ENCODE measurements at places on chromosomes 13 and 19.

- no peak for DNase-seq
Observed at GRCh38 chr13:88544836-88545235, 873.7 kb downstream of the SLITRK5 start.

GRCh38 chr19:35228177-35228930 lies at the start of gene FAM187B:
TSS of gene FAM187B (minus strand) at chr19:35228739. CDS start at chr19:35228680, 59 bp downstream.
- no peak for DNase-seq

- DNase-seq: no peak
Observed at GRCh38 chr13:103515410-103515809, 449.2 kb upstream of the SLC10A2 start.

- DNase-seq: no peak
Observed at GRCh38 chr13:51879133-51879532, 17.4 kb downstream of the CCDC70 start.

- DNase-seq: no peak
Observed at GRCh38 chr19:410243-410781, 1.4 kb upstream of the C2CD4C start.

DNA sequence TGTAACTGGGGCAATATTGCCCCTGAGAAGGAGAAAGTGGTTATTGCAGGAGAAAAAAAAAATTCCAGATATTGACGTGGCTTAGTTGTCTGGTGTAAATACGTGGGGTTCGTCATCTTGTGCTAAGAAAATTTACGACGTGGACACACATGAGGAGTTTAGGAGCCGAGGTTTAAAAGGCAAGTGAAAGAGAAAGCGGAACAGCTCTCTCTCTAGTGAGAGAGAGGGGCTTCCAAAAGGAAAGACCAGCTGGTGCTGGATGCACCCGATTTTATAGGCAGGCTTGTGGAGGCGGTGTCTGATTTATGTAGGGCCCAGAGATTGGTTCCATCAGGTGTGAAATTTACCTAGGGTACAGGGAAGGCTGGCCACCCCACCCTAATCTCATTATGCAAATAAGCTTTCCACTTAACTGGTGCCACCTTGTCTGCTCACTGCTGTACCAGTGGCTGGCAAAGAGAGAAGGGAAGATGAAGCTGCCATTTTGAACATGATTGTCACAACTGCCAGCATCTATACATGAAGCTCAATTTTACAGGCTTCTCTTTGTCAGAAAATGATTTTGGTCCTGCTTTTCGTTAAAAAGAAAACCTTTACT lies 845.1 kb downstream of the DACH1 start:
- DNase-seq: no peak

GRCh38 chr13:72953391-72953965 lies 105.3 kb upstream of the KLF5 start:
- no peak for DNase-seq

DNA sequence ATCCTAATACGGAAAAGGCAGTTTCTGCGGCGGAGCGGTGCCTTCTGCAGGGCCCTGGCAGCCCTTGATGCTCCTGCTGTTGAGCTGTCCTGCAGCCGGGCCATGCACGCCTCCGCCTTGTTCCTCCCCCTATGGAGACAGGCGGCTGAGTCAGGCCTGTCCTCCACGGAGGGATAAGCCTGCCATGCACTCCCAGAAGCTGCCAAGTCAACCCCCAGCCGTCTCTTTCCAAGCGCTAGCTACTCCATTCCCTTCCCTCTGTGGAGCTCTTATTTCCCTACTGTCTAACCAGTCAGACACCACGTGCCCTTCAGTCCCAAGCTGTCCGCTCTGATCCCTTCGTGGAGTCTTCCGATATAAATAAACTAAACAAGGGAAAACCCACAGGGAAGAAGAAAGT lies 197.0 kb downstream of the COL4A1 start:
- DNase-seq: peak; percentile 94

DNA sequence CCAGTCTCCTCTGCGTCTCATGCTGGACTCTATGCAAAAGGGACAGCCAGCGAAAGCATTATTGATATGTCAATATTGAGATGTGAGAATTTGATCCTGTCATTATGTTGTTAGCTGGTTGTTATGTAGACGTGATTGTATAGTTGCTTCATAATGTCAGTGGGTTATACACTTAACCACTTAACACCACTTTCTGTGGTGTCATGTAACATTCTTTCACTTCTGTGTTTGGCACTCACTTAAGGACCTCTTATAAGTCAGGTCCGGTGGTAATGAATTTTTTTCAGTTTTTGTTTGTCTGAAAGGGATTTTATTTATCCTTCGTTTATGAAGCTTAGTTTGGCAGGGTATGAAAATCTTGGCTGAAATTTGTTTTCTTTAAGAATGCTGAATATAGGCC lies 7.1 kb upstream of the SIGLEC7 start:
- no peak for DNase-seq

- no peak for DNase-seq
Observed at GRCh38 chr19:42113641-42114348, 18.5 kb downstream of the POU2F2 start.

DNA sequence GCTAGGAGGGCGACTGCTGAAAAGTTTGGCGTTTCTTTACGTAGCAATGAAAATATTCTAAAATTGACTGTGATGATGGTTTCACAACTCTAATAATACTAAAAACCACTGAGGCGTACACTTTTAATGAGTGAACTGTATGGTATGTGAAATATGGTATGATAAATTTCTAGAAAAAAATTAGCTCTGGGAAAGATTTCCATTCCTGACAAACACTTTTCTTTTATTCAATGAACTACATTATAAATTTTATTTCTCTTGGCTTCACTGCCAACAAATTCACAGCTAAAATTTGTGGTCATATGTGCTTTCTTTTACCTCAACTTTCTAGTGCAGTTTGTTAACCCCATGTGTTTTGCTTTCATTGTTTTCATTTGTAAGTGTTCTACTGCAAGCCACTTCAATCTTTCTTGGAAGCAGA lies 11.1 kb downstream of the ZC3H13 start:
- no peak for DNase-seq

GRCh38 chr19:10774893-10775292 lies 57.0 kb downstream of the DNM2 start:
- no peak for DNase-seq

- DNase-seq: no peak
Observed at GRCh38 chr19:43468354-43469159, 3.1 kb upstream of the LYPD3 start.

GRCh38 chr19:37973666-37974065 lies 66.7 kb downstream of the SIPA1L3 start:
- DNase-seq: no peak

DNA sequence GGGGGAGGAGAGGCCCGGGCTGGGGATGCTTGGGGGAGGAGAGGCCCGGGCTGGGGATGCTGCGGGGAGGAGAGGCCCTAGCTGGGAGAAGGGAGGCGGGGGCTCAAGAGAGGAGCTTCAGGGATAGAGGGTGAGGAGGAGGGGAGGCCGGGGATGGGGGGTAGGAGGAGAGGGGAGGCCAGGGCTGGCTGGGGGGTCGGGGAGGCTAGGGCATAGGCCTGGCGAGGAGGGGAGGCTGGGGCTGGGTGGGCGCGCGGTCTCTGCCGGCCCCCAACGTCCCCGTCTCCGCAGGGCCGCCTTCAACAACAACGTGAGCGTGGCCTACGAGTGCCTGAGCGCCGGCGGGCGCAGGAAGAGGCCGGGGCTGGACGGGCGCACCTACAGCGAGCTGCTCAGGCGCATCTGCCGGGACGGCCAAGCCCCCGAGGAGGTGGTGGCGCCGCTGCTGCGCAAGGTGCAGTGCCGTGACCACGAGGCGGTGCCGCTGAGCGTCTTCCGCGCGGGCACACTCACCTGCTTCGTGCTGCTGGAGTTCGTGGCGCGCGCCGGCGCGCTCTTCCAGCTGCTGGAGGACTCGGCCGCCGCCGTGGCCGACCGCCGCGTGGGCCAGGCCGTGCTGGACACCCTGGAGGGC lies 11.4 kb downstream of the TPGS1 start:
- no peak for DNase-seq

GRCh38 chr19:660793-661426 lies 2.1 kb downstream of the RNF126 start:
- peak; percentile 26 for DNase-seq

- DNase-seq: no peak
Observed at GRCh38 chr13:112059457-112060281, 7.3 kb upstream of the SOX1 start.

GRCh38 chr19:383922-384798 lies 24.8 kb downstream of the C2CD4C start:
- DNase-seq: peak; percentile 72

DNA sequence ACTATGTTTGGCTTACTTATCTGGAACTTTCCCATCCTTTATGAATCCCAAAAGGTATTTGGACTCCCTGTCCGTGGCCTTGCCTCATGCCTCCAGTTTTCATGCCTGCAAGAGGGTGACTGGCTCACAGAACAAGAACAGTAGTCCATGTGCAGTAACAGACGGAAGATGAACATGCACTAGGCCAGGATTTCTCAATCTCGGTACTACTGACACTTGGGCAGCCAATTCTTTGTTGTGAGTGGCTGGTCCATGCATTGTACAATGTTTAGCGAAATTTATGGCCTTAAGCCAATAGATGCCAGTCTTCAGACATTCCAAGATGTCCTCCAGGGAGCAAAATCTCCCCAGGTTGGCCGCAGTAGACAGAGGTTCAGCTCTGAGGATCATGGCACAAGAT lies 61.9 kb downstream of the DOCK9 start:
- no peak for DNase-seq

GRCh38 chr19:18191640-18192062 lies 1.4 kb upstream of the MPV17L2 start:
- DNase-seq: no peak

GRCh38 chr19:7863157-7863970 lies 10.8 kb downstream of the PRR36 start:
- DNase-seq: no peak

GRCh38 chr13:105948143-105948542 lies 587.3 kb downstream of the EFNB2 start:
- no peak for DNase-seq

- no peak for DNase-seq
Observed at GRCh38 chr13:31890946-31891345, 140.6 kb upstream of the FRY start.

DNA sequence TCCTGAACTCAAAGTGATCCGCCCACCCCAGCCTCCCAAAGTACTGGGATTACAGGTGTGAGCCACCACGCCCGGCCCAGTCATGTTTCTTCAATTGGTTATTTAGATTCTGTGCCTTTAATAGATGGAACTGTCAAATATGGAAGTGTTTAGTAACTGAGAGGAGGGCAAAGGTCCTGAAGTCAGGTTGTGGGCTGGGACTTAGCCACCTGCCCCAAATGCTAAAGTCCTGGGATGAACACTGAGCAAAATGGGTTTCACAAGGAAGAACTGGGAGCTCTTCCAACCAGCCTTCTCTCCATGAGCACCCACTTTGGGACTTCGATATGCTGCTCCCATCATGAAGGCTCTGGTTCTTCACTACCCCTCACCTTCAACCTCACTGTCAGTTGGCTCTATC lies 21.7 kb downstream of the AKAP8 start:
- DNase-seq: no peak

DNA sequence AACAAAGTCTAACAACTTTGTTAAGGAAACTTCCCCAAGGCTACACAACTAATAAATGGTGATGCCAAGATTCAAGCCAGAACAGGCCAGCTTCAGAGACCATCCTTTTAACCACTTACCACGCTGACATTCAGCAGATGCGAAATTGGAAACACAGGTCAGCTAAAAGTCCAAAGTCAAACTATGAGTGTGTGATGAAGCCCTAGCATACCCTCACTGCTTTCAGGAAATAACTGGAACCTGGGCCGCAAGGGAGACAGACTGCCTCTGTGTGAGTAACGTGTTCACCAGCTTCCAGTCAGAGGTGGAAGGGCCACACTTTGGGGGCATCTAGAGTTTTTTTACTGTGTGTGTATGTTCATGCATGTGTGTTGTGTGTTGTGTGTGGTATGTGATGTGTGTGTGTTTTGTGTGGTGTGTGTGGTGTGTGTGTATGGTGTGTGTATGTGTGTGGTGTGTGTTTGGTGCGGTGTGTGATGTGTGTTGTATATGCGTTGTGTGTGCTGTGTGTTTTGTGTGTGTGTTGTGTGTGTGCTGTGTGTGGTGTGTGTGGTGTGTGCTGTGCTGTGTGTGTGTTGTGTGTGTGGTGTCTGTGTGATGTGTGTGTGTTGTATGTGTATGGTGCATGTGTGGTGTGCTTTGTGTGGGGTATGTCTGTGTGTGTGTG lies 12.5 kb upstream of the PDX1 start:
- no peak for DNase-seq

DNA sequence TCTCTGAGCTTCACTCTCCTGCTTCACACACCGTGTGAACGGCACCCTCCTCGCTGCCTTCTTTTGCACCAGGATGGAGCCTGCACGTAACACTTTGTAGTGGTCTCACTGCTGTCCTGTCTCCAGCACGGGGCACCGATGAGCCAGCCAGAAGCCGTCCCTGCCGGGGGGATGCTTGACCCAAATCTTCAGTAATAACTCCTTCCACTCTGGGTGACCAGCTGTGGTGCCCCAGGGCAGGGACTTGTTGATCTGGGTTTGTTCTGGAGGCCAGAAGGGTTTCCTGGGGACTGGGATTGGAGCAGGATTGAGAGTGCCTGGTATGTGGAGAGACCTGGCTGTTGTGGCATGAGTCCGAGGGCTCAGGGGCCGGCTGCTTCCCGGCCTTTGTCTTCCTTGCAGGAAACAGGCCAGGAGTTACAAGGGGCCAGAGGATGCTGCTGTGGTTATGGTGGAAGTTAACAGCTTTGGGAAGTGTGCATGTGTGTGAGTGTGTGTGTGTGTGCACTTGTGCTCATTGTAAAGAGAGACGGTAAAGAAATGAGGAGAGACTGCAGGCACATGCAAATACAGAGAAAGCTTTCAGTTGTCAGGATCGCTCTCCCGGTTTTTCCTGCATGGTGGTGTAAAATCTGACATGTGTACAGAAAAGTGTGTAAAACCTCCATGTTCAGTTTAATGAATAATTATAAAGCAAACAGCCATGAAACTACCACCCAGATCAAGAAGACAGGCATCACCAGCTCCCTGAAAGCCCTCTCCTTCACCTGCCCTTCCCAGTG lies 18.9 kb downstream of the PAK4 start:
- DNase-seq: no peak

- DNase-seq: no peak
Observed at GRCh38 chr13:32142956-32143375, 111.4 kb downstream of the FRY start.

DNA sequence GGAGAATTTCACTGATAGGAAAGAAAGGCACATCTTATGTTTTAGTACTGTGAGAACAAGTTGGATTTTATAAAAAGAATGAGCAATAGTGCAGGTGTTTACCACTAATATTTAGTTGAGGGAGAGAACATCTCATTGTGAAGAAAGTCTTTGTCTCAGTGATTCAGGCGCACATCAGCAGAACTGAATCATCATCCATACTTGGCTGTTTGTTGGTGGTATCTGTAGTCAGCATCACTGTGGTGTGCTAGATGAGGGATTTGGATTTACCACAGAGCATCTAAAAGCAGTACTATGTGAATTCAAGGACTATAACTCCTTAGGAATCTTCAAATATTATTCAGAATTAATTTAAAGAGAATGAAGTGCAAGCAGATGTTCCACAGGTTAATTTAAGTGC lies 1380.5 kb upstream of the ATXN8OS start:
- DNase-seq: no peak
